ENCODE measurements at places on chromosomes 4 and X.

DNA sequence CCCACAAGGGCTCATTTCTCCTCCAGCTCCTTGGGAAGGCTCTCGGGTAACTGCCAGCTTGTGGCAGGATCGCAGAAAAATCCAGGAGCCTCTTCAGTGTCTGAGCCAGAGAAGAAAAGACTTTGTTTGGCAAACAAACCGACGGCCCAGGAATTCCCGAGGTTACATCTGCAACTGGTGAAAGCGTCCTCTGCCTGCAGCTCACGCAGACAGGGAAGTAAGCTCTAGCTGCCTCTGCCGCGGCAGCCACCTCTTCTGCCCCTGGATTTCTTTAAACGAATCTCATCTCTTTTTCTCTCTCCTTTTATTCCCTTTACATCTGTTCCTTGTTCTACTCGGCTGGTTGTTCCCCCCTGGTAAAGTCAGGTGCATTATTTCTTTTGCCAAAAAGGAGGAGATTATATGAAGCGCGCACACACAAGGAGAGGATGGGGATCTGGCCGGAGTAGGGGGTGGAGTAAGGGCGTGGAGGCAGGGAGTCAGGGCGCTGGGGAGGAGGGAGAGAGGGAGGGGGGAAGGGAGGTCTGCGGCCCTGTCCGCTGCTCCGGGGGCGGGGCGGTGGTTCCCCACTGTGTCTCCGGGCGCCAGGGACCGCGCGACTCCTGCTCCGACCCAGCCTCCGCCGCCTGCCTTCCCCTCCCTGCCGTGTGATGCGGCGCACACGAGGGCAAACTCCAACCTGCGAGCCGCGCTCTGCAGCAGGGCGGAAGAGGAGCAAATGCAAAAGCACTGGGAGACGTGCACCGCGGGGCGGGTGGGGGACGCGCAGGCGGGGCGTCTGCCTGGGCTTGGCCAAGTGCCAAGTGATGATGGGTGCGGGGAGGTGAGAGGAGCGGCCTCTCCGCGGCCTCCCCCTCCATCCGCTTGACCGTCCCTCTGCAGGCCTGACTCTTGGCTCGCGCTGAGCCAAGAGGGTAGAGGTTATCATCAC, at the start of gene DCHS2:
DCHS2 (minus strand) TSS at position 459 of the 931 bp plus-strand sequence; CDS start at position 15, 444 bp downstream.
- DNase-seq: peak; percentile 52

DNA sequence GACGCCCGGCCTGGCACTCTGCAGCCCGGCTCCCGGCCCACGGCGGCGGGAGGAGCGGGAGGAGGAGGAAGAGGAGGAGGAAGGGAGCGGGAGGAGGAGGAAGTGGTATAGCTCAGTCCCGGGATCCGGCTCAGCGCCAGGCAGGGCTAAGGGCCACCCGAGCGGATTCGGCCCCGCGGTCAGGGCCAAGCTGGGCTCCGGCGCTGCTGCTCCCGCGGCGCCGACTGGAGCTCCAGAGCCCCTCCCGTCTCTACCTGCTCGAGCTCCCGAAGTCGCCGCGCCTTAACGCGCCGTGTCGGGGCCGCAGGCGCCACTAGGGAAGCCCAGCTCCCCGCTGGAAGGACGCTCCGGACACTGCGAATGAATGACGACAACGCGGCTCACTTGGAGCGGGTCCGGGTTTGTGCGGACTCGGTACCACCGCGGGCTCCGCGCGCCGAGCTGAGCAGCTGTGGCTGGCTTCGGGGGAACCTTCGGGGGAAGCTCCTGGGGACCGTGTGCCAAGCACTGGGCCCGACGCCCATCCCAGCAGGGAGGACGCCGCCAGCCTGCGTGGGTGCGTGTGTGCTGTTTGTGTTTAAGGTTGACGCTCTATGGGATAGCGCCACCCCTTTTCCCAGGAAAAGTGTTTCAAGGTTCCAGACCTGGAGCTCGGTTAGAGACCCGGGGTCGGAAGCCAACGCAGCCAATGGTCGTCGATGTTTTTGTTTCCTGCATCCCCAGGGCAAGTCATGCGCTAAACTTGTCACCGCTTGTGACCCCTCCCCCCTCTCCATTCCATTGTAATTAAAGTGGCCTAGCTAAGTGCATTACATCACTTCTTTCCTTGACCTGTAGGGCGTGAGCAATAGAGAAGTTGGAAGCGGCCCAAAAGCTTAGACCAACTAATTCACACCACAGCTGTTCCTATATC, at the start of gene TBC1D9:
TBC1D9 (minus strand) TSS at position 67 of the 913 bp plus-strand sequence. CDS start 340 bp downstream, outside the sequence.
- peak; percentile 96 for DNase-seq

- DNase-seq: no peak
Measured at GRCh38 chr4:102338405-102338804, 6.9 kb downstream of the SLC39A8 start.

DNA sequence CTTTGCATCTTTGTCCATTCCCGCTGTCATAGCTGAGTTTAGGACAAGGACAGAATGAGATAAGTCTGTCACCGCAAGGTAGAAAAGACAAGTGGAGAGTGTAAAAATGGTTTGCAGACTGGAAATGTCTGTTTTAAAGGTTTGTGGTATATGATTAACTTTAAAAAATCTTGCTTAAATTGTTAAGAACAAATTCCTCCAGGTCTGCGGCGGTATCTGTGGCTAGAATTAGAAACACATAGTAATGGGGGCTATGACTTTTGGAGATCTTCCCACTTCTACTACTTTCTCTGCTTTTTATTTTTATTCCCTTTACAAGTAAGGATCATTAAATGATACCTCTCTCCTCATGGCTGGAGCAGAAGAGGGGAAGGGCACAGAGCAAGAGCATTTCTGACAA, 92.2 kb downstream of the MID1IP1 start:
- DNase-seq: no peak

DNA sequence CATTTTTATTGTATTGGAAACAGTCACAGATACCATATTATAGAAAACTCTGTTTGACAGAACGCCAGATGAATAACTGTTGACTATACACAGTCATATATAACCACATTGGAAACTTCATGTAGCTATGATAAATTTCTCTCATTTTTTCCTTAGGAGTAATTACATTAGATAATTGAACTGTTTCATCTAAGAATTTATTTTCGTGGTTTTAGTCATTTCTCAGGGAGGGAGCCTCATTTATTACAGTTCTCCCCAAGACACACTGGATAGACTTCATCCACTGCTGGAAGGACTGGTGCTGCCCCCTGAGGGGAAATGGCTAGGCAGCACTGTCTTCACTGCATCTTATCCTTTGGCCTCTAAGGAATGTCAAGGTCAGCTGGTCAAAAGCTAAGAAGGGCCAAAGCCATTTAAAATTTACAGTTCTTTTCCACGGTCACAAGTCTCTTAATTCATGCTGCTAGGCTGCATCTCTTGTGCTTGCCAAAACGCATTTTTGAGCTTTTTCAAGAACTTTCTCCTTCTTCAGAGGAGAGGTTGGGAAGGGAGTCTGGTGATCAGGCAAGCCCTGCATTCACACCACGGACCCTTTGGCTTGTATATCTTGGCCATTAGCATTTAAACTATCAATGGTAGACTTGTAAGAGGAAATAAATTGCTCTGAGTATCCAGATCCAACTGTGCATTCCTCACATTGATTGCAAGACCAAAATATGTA, 145.1 kb downstream of the CBR4 start:
- DNase-seq: no peak

DNA sequence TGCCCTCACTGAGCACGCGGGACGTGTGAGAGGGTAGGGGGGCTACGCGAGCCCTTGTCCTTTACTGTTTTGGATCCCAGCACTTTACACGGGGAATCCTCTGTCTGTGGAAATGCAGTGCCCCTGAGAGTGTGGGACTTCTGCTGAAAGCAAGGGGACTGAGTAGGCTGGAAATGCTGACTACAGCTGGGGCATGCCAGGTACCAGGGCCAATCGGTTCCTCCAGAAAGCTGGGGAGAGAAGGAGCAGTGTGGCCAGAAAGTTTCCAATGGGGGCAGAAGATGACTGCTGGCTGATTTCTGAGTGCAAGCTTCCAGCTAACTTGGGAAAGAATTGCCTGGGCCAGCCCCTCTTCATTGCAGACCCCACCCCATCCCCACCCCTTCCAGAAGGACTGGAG, 1.5 kb downstream of the NHSL2 start:
- no peak for DNase-seq

DNA sequence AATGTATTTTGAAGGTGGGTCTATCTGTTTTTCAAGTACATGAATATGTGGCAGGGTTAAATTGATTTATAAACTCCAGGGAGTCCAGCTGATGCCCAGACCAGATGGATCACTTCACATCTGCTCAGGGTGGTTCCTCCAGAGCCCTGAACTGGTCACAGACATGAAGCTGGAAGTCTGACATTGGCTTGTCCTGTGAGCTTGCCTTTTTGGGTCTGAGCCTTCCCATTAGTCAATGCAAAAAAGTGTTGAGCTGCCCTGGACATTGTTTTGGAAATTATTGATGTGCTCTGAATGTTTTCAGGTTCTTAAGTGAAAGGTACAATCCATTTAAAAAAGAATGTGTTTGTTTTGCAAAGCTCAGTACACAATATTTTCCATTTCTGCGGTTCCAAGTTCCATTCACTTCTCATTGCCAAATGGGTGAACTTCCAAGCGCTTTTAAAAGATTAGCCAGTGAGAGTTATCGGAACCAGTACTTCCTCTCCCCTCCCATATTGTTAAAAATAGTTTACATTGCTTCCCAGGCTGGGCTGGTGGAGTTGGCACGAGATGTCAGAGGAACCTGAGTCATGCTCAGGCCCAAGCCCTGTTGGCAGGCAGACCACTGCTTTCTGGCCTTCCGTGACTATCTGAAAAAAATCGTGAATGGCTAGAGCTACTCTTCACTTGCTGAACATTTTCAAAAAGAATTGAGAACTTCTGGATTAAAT, 52.1 kb downstream of the PDGFRA start:
- peak; percentile 36 for DNase-seq

DNA sequence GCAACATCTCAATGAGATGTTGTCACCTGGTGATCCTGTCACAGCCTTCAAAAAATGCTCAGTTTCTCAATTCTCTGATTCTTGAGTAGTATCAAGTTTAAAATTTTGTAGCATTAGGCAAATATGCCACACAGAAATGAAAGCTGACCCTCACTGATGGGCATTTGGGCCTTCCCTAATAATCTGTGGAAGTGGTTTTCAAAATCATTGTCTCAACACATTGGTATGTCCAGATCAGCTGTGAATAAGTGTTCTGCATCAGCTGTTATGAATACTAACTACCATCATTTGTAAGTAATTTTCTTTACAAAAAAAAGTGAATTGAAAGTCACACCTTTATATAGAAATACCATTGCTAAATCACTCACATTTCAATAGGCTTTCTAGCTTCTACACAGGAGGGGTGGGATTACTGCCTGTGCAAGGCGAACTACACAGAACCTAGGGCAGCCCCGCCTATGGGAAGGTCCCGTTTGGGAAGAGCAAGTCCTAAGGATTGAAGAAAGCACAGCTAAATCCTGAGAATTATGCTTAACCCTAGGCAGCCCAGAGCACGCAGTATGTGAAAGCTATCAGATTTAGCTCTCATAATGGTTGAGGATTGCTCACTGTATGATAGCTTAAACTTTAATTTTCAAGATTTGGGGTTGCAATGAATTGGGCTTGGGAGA, 73.4 kb downstream of the GPC3 start:
- DNase-seq: no peak

DNA sequence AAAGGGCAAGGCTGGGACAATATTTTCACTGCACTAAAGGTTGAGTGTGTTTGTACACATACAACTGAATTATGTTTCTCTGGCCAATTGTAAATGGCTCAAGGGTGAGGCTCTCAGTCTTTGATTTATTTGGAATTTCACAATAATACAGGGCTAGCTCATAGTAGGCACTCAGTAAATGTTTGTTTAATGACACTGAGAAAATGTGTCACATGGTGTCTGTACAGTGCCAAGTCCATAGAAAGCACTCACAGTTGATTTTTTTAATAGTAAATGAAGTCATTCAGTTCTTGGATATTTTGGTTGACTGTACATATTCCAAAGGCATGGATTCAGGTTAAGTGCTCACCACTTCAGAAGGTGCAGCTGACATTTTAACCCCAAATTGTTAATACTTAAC, 176.4 kb downstream of the IL1RAPL2 start:
- no peak for DNase-seq

DNA sequence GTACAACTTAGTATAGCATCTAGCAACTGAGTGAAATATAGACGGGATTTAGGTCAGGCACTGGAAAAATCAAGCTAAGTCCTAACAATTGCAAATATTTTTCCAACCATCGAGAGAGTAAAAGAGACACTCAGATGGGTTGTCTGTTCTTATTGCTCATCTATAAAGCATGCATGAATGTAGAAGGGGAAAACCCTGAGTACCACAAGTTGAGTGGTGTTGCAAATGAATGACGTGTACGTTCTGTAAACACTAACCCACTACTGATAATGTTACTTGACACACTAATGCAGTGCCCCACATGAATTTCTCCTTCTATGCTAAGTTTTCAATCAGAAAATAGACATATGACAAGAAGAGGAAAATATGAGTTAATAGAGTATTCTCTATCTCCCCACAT, 211.2 kb downstream of the COX18 start:
- no peak for DNase-seq

DNA sequence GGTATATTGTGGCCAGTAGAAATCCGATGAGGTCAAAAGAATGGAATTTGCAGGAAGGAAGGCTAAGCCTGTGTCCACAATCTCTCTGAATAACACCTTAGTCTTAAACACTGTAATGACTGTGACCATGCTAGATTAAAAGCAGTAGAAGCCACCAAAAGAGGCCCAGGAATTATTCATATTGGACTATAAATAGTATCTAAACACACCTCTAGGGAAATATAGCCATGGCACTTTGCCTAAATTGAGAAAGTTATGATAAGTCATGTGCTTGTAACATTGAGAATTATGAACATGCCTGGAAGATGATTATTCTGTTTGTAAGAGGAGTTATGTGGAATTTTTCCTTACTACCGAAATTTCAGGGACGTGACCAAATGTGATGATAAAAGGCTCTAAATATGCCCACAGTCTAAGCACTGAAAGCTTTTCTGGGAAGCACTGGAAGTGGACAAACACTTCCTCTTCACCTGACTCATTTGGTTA, 298.5 kb downstream of the KCTD8 start:
- DNase-seq: no peak

DNA sequence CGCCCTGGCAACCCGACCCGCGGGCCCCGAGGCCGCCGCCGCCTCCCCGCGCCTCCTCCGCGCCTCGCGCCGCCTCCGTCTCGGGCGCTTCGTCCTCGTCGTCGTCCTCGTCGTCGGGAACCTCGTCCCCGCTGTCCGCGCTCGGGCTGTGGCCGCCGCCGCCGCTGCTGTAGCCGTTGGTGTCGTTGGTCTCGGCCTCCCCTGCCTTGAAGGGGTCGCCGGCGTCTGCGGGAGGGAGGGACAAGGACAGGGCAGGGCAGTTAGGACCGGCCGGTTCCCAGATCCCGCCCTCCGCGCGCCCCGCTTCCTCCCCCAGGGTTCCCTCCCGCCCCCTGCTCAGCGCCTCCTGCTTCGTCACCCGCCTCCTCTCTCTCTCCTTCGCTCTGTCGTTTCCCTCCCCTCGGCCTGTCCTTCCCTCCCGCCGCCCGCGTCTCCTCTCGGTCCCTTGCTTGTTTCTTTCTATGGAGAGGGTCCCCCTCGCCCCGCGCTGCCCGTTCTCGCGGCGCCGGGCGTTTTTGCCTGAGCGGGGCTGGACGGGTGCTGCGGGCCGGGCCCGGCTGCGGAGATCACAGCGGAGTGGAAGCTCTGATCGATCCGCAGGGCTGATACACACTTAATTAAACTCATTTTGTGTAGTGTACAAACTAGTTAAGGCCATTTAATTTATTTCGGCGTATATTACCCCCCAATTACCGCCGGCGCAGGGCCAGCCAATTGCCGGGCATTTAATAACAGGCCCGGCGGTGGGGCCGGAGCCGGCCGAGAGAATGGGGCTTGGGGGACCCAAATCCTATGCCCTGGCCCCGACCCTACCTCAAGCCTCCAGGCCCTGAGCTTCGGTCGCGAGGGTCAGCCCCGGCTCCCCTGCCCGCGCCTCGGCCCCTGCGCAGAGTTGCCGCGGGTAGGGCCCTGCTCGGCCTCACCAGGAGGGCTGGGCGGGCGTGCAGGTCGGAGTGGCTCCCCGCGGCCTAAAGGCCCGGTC, 2.4 kb downstream of the NKX1-1 start:
- DNase-seq: no peak
